Upper lobe of left lung (tissue), 6 donors: ENCODE measurements at places on chromosomes 3 and 15. TPM values are rescaled to one million over a fixed set of nuclear protein-coding genes. Genes with fewer than 3 reads are reported as not detected.

DNA sequence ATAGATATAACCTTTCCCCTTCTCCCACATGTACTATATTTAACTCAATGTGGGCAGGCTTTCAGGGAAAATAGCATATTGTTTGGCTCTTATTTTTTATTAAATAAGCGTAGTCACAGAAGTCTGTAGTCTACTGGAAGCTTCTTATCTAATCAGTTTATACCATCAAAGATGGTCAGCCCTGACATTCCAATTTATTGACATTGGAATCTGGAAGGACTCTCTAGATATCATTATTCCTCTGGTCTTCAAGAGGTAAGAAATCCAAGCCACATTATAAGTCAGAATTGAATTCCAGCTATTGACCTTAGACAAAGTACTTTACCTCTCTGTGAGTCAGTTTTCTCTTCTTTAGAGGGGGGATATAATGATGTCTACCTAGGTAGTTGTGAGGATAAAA is 38.5 kb upstream of the SCAANT1 start:
- H3K4me1 ChIP-seq: peaks cover 20% of the 10 kb centered on the region
- no peak overlapping the region for H3K27ac ChIP-seq
- no peak overlapping the region for H3K4me3 ChIP-seq
- no peaks in the 10 kb centered on the region for H3K27me3 ChIP-seq
- no peaks in the 10 kb centered on the region for H3K36me3 ChIP-seq
- DNase-seq: no peak

GOLGA8G gene
- total RNA-seq: not detected

DNA sequence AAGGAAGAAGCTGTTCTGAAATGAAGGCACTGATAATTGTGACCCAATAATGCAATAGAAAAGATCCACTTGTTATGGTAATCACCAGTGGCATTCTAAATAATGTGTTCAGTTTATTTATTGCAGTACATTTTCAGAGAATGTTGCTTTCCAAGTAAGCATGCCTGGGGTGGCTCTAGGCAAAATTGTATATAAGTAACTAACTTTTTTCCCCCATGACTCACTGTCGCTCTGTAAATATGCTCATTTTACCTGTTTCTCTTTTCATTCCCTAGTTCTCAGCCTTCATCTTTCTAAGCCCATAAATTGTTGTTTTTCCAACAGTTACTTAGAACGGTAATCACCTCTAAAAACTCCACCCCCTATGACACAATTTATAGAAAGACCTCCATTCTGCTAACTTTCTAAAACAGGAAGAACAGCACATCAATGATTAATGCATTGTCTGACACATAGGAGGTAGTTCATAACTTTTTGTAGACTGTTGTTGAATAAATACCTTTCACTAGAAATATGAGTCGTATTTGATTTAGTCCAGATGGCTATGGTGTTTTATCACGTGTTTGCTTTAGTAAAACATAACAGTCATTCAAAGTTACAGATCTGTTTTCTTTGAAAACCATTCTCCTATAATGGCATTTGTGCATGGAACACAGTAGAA is 143.1 kb downstream of the LSAMP start:
- no peak overlapping the region for H3K27ac ChIP-seq
- no peak for DNase-seq
- no peaks in the 10 kb centered on the region for H3K36me3 ChIP-seq

THRB gene
- 15.2 TPM for total RNA-seq

IL5RA gene
- 17.7 TPM for total RNA-seq

GRCh38 chr3:16596352-16597032 is 8.7 kb downstream of the DAZL start:
- no peaks in the 10 kb centered on the region for H3K36me3 ChIP-seq
- no peak overlapping the region for H3K27ac ChIP-seq
- H3K27me3 ChIP-seq: no peaks in the 10 kb centered on the region
- no peak overlapping the region for H3K4me3 ChIP-seq
- no peak for DNase-seq
- peaks cover 6% of the 10 kb centered on the region for H3K4me1 ChIP-seq

- H3K4me3 ChIP-seq: no peak overlapping the region
- H3K4me1 ChIP-seq: no peaks in the 10 kb centered on the region
- DNase-seq: peak; percentile 9
- no peaks in the 10 kb centered on the region for H3K27me3 ChIP-seq
- no peak overlapping the region for H3K27ac ChIP-seq
Measured at GRCh38 chr15:101391981-101392640, 97.1 kb upstream of the SNRPA1 start.

KNG1 gene
- not detected for total RNA-seq

DNA sequence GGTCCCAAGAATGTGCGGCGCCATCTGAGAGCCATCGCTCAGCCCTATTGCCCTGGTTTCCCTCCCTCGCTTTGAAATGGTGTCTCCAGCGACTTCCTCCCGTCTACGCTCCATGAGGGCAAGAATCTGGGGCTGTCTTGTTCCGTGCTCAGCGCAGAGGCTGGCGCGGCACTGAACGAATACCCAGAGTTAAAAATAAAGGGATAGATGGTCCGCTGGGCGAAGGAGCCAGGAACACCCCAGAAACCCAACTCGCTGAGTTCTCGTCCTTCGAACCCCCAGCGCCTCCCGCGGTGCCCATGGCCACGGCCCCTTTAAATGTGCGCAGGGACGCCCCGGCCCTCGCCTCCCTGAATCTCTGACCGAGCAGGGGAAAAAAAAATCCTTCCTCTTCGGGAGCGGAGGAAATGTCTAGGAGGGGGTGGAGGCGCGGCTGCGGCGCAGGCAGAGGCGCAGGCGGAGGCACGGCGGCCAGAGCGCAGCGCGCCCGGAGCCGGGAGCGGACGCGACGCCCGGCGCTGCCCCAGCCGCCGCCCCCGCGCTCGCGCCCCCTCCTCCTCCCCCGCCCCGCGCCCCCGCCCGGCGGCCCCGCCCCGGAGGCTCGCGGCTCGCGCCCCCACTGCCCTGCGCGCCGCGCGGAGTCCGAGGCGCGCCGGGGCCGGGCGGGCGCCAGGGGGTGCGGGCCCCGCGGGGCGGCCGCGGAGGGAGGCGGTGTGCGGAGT is 8.5 kb upstream of the FGD5 start:
- no peak for DNase-seq
- no peaks in the 10 kb centered on the region for H3K36me3 ChIP-seq
- H3K4me1 ChIP-seq: peaks cover 33% of the 10 kb centered on the region
- H3K27me3 ChIP-seq: peaks cover 5% of the 10 kb centered on the region
- peak overlapping the region; percentile 65 for H3K4me3 ChIP-seq

GRCh38 chr3:47347217-47347801 is 33.5 kb upstream of the PTPN23 start:
- H3K36me3 ChIP-seq: no peaks in the 10 kb centered on the region
- no peak for DNase-seq
- H3K4me3 ChIP-seq: no peak overlapping the region
- no peaks in the 10 kb centered on the region for H3K27me3 ChIP-seq
- H3K4me1 ChIP-seq: peaks cover 6% of the 10 kb centered on the region
- no peak overlapping the region for H3K27ac ChIP-seq

DNA sequence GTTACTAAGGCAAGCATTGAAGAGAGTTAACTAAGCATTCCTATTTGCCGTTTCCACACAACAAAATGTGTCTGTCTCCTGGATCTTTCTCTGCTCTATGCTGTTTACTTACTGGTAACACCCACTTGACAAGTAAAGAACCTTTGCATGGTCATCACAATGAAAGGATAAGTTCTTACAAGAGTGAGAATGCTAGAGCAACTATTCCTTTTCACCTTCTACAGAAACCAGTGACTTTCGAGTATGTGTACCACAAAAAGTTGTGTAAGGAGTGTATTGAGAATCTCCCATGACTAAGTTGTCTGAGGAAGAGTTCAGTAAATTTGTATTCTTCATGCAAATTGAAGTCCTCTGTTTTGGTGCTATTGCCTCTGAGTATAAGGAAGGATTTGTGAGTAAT is 10.8 kb downstream of the TIPARP start:
- H3K27ac ChIP-seq: no peak overlapping the region
- peaks cover 72% of the 10 kb centered on the region for H3K4me1 ChIP-seq
- no peak for DNase-seq
- H3K4me3 ChIP-seq: no peak overlapping the region
- H3K27me3 ChIP-seq: no peaks in the 10 kb centered on the region

DNA sequence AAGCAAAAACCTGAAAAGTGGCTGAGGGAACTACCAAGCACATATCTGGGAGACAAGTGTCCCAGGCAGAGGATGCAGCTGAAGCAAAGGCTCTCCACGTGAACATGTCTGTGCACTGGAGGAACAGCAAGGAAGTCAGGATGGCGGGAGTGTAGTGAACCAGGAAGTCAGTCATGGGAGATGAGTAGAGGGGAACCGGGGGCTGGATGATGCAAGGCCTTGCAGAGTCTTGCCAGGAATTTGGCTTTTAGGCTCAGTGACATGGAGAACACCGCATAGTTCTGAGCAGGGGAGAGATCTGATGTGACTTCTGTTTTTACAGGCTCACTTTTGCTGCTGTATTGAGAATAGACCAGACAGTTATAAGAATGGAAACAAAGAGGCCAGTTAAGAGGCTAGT is 19.0 kb downstream of the C2CD4A start:
- H3K36me3 ChIP-seq: no peaks in the 10 kb centered on the region
- DNase-seq: peak; percentile 24
- no peak overlapping the region for H3K4me3 ChIP-seq
- H3K27ac ChIP-seq: no peak overlapping the region
- H3K27me3 ChIP-seq: no peaks in the 10 kb centered on the region

DNA sequence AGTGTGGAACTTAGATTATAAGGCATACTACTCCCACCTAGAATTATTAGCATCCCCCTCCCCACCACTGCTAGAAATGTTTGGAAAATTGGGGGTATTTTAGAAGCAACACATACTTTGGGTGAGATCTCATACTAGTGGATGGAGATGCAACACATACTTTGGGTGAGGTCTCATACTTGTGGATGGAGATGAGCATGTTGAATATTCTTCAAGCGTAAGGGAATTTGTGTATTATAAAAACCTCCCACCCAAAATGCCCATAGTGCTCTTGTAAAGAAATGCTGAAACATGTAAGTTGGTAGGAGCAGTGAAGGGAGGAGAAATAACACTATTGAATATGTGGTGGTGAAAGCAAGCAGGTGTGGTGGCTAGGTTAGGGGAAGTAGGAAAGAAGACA is 124.0 kb upstream of the EPHA3 start:
- no peak for DNase-seq
- no peaks in the 10 kb centered on the region for H3K36me3 ChIP-seq
- H3K4me1 ChIP-seq: no peaks in the 10 kb centered on the region
- no peak overlapping the region for H3K4me3 ChIP-seq

DNA sequence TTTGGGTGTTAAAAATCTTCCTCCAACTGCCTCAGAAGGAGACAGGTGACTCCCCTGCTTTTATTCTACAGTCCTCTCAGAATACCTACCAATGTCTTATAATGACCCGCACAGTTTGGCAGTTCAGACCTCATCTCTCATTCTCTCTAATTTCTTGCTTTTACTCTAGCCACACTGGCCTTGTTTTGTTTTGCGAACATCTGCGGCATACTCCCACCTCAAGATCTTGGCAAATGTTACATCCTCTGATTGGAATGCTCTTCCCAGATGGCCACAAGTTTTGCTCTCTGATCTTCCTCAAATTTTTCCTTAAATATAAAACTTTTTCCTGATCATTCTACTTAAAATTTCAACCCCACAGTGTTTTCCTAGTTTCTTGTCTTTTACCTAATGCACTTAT is 94.1 kb downstream of the PLSCR2 start:
- DNase-seq: no peak
- no peak overlapping the region for H3K4me3 ChIP-seq
- H3K27me3 ChIP-seq: no peaks in the 10 kb centered on the region
- H3K4me1 ChIP-seq: no peaks in the 10 kb centered on the region
- no peaks in the 10 kb centered on the region for H3K36me3 ChIP-seq
- H3K27ac ChIP-seq: no peak overlapping the region

GRCh38 chr3:85068911-85069310 is 110.1 kb downstream of the CADM2 start:
- no peak overlapping the region for H3K4me3 ChIP-seq
- no peaks in the 10 kb centered on the region for H3K27me3 ChIP-seq
- H3K4me1 ChIP-seq: no peaks in the 10 kb centered on the region
- no peak overlapping the region for H3K27ac ChIP-seq
- H3K36me3 ChIP-seq: no peaks in the 10 kb centered on the region

GRCh38 chr15:41936649-41937567 is 35.4 kb downstream of the EHD4 start:
- no peaks in the 10 kb centered on the region for H3K27me3 ChIP-seq
- H3K4me1 ChIP-seq: peaks cover 35% of the 10 kb centered on the region
- peak; percentile 53 for DNase-seq
- H3K36me3 ChIP-seq: peaks cover 7% of the 10 kb centered on the region
- H3K4me3 ChIP-seq: no peak overlapping the region
